Stimulated activated CD4-positive, alpha-beta T cell treated with anti-CD3 and anti-CD28 coated beads, Interleukin-15, amount 100 ng/mL, for 1 hour (primary cell): ENCODE measurements at places on chromosomes 16 and 17.

GRCh38 chr17:39952680-39953470 is 9.9 kb upstream of the GSDMA start:
- peak; percentile 78 for DNase-seq

GRCh38 chr16:725041-725376 is 1.2 kb downstream of the CCDC78 start:
- DNase-seq, result no peak

DNA sequence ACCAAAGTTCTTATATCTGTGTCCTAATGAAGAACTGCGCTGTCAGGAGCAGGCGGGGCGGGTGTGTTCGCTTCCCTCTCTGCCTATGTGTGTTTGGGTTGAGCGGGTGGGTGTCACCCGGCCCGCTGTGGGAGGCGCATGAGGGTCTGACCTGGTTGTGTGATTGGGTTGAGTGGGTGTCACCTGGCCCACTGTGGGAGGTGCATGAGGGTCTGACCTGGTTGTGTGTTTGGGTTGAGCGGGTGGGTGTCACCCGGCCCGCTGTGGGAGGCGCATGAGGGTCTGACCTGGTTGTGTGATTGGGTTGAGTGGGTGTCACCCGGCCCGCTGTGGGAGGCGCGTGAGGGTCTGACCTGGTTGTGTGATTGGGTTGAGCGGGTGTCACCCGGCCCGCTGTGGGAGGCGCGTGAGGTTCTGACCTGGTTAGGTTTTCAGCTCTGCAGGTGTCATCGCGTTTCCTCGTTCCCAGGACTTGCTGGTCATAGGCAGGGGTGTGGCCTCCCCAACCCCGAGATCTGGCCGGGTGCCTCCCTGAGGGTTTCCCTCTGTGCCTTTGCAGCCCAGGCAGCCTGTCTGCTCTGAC is 69.6 kb upstream of the ZNF750 start:
- DNase-seq, result no peak

DNA sequence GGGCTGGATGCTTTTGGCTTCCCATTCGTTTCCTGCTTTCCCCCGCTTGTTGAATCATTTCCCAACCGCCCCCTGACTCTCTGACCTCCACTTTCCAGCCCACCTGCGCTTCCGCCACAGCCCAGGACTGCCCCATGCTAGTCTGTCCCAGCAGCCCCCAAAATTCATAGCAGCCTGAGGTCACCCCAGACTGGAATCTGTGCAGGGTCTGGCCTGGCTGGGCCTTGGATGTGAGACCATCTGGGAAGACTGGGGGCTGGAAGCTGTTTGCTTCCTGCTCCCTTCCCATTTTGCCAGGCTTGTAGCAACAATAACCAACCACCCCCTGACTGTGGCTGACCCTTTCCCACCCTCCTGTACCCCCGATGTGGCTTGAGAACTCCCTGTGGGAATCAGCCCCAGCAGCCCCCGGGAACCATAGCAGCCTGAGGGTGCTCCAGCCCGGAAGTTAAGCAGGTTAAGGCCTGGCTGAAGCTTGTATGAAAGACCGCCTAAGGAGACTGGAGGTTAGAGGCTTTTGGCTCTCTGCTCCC is 2290.8 kb downstream of the TP53TG3F start:
- DNase-seq, result no peak

- no peak for DNase-seq
Measured at GRCh38 chr16:2460916-2461315, 1.0 kb downstream of the TEDC2 start.

DNA sequence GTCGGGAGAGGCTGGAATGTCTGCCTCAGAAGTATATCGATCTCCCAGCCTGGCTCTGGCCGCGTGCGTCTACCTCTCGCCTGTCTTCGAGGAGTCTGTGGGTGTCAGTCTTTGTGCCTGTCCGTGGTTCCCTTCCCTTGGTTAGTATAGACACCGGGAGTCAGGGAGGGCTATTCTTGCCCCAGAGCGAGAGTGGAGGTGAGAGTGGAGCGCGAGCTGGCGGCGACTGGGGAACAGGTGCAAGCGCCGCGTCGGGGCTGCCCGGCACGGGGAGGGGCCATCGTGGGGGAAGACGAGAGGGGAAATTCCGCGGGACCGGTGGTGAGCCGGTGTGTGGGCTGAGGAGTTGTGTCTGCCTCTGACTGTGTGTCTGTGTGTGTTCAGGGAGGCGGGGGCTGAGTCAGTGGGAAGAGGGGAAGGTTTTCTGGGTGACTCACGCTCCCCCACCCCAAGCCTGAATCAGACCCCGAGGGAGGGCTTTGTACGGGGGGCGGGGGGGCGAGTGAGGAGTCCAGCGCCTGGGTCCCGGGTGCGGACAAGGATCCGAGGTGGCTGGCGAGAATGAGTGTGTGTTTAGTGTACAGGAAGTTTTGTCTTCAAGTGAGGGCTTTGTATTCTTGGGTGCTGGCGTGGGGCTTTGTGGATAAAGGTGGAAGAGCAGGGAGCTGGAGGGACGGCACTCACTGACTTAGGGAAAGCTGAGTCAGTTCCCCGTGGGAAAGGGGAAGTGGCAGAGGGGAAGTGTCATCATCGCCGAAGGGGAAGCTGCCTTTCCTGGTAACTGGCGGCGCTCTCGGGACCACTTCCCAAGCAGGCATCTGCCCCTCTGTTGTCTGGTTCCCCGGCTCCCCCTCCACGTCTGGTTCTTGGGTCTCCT is 8.6 kb downstream of the KDM6B start:
- DNase-seq, result peak; percentile 94

DNA sequence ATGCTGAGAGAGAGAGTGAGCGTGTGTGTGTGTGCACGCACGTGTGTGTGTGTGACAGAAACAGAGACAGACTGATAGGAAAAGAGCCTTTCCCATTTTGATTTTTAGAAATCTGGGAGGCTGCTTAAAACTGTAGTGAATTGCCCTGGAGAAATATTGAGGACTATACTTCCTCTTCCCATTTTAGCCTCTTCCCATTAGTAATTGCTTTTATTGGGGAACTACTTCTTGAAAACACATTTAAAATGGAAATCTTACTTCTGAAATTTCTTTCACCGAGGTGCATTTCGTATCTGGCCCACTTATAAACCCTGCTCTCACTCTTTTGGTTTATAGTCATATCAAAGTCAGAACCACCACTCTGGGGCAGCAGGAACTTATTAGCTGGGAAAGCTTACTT is 47.1 kb downstream of the NUP93 start:
- DNase-seq, result no peak

DNA sequence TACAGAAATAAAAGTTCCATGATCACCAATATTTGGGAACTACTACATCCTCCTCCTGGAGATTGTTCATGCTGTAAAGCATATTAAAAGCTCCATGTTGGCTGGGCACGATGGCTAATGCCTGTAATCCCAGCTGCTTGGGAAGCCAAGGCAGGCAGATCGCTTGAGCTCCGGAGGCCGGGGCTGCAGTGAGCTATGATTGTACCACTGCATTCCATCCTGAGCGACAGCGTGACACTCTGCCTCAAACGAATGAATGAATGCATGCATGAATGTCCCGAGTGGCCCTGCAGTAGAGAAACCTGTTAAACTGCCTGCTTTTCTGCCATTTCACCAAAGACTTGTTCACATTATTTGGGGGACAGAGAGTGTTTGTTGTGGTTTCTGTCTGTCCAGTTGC is 15.0 kb downstream of the CNEP1R1 start:
- DNase-seq, result no peak

GRCh38 chr17:28101919-28102318 is 59.4 kb downstream of the NLK start:
- no peak for DNase-seq

DNA sequence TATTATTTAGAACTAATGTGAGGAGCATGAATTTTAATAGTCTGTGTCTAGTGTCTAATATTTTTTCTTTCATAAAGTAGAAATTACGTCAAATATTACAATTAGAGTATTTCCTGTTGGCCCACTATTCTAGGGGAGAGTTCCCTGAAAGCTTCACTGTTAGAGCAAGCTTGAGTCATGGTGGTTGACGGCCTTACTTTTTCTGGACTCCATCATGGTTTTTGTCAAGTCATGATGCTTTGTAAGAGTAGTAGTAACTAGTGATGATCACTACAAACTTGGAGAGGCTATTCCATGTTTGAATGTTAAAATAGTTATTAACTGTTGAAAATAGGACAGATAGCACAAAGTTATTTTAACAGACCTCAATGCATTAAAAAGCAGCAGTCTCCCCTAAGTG is 1.7 kb downstream of the PSMD11 start:
- DNase-seq, result no peak

GRCh38 chr16:29148867-29149272 is 164.0 kb downstream of the LAT start:
- peak; percentile 50 for DNase-seq

DNA sequence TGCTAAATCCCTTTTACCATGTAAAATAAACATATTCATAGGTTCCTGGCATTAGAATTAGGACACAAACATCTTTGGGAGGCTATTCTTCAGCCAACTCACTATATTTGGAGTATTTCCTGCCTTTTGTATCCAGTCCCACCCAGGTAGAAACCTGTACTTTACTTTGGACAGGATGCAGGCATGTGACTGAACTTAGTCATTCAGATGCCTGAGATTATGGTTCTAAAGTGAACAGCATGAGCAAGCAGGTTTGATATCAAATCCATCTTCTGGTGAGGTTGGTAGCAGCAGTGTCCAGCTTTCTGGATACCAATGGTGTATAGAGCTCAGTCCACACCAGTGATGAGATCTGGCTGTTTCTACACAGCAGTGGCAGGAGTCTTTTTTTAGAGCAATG is 20.2 kb downstream of the CA10 start:
- no peak for DNase-seq

DNA sequence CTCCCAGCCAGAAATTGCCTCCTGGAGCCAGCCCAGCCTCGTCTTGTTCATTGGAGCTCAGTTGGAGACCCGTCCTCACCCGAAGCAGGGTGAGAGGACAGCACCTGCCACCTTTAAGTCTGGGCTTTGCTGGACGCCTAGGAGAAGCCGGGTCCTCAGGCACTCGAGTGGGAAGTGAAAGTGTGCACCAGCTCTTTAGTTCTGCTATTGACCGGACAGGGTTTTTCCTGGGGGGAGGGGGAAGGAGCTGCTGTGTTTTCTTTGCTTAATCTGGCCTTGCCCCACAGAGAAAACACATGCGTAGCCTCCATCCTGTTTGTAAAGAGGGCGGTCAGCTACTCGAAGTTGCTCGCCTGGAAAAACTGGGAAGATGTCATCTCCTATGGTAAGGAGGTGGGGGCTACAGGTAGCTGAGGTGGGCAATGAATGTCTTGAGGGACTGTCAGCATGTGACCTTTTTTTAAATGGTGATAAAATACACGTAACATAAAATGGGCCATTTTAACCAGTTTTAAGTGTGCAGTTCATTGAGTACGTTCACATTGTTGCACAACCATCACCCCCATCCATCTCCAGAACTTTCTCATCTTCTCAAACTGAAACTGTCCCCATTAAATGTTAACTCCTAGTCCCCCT is 34.4 kb downstream of the CMIP start:
- no peak for DNase-seq

DNA sequence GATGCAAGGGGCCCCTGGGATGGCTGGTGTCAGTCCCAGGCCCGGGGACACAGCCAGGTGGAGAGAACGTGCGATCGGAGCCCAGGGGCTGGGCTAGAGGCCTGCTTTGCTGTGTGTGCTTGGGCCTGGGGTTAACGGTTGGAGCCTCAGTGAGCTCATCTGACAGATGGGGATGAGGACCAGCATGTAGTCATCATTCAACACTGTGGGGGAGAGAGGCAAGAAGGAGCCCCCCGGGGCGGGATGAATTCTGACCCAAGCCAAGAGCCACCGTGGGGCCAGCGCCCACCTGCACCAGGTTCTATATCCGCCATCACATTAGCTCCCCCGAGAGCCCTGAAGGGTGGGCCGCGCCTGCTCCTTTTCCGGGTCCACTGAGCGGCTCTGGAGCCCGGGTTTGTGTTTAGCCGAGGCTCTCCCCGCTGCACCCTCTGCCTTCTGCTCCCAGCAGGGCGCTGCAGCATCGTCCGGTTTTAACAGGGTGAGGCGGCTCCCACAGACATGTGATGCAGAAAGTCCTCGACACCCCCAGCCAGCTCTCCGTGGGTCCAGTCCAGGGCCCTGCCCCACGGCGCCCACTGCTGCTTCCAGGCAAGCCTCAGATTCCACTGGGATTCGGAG is 365.7 kb downstream of the SEC14L1 start:
- no peak for DNase-seq

- no peak for DNase-seq
Measured at GRCh38 chr16:88005181-88005581, 53.9 kb downstream of the BANP start.
